ENCODE measurements at places on chromosomes 7 and 10.

DNA sequence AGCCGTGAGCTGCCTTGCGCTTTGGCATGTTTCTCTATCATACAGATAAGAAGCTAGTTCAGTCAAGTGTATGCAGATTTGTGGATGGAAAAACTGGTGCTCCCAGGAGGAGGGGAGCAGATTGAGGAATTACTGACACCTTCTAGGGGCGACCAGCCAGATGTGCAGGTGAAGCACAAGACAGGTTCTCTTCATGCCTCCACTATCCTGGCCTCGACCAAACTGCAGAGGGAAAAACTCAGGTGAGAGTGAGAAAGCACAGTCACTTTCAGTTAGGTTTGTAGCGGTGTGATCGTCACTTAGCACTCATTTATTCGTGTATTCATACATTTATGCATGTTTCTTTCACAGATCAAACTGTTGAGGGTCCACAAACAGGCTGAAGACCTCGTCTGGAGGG lies 600 bp upstream of the DBNL start:
- DNase-seq: no peak

GRCh38 chr10:80535671-80536360 lies 1.9 kb upstream of the SH2D4B start:
- DNase-seq: peak; percentile 81

DNA sequence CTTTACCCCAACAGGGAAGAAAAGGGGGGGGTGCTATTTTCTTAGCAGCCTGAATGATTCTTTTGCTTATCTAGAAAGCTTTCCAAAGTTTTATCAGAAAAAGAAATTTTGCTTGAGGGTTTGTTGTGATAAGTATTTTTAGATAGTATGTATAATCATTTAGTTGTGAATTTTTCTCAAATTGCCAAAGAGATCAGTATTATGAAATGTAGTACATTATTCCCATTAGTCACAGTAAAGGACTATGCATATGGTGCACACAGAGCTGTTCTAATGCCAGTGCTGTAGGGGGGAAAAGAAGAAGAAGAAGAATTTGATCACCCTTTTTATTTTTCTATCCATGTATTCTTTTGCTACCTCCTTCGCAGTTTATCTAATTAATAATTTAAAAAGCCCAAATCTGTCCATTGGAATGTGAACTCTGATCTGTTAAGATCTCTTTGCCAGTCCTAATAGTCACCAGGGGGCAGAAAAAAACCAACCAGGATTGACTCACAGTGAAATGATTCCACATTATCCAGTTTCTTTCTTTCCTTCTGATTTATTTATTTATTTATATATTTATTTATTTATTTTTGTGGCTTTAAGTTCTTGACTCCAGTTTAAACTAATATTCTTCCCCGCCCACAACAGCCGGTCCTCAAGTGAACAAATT lies 4.7 kb downstream of the RBM20 start:
- no peak for DNase-seq

DNA sequence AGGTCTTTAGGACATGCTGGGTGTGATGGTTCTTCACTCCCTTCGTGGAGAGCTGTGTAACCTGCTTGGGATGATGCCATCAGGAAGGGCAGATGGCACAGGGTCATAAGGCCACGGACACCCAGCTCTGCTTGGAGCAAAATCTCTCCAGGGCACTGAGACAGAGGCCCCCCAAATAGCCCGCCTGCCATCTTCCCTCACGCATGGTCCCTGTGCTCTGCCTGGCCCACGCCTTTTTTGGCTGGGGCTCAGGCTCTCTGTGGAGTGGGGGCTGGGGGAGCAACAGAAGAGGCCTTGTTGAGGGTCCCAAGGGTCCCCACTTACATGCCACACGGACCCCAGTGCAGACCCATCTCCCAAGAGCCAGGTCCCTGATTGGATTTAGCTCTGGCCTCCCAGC lies 93.3 kb upstream of the RET start:
- DNase-seq: no peak

DNA sequence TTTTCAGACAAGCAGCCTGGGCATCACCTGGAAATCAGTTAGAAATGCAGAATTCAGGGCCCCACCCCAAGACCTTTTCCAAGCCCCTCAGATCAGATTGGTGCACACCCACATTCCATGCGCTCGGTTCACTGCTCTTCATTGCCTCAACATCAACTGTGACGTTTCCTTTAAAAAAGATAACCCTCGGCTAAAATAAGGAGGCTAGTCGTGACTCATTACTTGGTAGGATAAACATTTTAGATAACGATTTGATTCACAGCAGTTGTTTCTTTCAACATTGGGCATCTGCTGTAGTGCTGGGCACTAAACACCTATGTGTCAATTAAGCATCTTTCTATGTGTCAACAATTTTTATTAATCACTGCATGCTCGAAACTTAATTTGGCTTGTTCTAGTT lies 191.1 kb upstream of the LRGUK start:
- no peak for DNase-seq

- DNase-seq: no peak
These were observed 255.5 kb downstream of the MAD1L1 start for GRCh38 chr7:1977059-1977875.

- DNase-seq: no peak
These were observed 13.8 kb upstream of the AKR1B1 start for GRCh38 chr7:134472572-134473244.

- no peak for DNase-seq
These were observed 93.2 kb downstream of the CFTR start for GRCh38 chr7:117572856-117573620.

DNA sequence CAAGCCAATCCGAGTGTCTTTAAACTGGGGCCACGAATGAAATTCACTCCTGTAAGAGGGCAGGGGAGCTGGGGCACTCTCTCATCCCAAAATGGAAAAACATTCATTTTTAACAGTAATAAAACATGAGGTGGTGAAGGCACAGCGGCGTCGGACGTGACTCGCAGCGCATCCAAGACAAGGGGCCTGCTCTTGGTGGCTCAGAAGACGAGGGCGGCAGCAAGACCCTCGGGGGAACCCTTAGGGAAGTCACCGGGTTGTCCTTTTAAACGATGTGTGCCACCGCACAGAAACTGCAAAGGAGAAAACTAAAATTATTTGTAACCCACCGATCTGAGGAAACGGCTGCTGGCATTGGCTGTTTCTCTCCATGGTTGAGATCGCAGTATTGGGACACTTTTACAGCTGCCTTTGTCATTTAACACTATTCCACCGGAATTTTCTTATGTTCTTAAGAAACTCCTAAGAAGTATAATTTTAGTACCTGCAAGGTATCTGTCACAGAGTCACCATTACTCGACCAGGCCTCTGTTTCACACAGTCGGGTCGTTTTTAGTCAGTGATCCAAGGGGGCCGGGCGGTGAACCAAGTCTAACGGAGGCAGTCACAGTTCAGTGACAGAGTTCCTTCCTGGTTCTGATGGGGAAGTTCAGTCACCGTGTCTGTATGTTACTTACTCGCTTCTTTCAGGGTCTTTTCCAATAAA lies 159.3 kb downstream of the PTPRN2 start:
- no peak for DNase-seq

GRCh38 chr7:18995270-18995671 lies 122.2 kb downstream of the TWIST1 start:
- DNase-seq: no peak

DNA sequence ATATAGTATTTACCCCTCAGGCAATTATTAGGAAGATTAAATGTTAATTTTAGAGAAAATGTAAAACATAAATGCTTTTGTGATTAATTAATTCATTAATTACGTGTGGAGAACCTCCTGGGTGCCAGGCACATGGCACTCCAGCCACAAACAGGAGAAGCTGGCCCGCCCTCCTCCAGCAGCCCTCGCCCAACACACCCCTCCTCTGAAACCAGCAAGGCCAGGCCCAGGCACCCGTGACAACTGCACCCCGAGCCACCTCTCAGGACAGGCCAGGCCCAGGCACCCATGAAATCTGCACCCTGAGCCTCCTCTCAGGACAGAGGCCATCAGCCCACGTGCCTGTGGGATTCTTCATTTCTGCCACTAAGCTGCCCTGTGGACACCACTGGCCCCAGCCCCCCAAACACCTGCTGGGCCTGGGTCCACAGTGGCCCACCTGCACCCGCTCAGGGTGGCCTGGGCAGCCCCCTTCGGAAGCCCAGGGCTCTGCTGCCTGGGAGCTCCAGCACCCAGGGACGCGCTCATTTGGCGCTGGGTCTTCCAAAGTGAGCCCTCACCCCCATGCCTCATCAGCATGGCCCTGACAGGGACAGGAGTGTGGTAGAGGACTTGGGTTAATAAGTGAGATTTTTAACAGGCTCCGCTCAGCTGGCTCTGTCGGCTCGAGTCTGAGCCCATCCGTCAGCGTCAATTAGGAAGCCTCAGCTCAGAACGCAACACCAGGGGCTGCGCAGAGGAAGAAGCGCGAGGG lies 482.1 kb downstream of the DNAJB6 start:
- DNase-seq: no peak

DNA sequence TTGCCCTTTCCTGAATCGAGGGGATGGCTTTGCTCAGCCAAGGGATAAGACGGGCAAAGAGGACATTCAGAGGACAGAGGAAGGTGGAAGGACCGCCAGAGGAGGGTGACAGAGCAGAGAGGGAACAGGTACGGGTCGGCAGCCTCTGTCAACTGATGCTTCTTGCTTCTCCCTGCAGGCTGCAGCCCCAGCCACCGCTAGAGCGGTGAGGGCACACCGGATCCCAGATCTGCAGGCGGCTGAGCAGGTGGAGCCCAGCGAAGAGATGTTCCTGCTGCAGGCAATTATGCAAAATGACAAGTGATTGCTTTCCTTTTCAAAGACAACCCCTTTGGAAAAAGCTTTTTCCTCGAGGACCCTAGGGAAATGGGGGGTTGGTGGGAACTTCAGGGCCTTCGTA lies 181.9 kb upstream of the ANKRD30A start:
- no peak for DNase-seq

DNA sequence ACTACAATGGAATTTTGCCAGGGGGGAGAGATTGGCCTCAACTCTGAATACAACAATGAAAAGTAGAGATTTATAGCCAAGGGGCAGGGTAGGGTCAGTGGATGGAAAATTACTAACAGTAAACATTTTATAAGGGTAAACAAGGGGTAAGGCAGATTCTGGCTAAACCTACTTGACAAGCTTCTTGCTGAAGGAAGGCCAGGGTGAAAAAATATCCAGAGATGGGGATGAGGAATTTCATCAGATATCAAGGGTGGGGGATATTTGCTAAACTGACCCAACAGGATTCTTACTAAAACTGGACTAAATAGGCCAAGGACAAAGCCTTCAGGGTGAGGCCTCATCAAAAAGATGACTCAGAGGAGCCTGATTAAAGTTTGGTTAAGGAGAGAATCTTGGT lies 156.3 kb downstream of the RTKN2 start:
- no peak for DNase-seq

DNA sequence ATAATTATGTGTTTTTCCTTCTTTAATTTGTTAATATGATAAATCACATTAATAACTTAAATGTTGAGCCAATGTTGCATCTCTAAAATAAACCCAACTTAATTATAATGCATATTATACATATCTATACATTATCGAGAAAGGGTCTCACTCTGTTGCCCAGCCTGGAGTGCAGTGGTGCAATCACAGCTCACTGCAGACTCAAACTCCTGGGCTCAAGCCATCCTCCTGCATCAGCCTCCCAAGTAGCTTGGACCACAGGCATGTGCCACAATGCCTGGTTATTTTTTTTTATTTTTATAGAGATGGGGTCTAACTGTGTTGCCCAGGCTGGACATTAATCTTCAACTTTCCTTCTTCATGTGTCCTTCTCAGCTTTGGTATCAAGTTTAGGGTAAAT lies 98.9 kb downstream of the INHBA start:
- DNase-seq: no peak

GRCh38 chr7:30285536-30286284 lies 1.3 kb downstream of the ZNRF2 start:
- DNase-seq: peak; percentile 64

- DNase-seq: no peak
These were observed 62.3 kb downstream of the DNAH11 start for GRCh38 chr7:21605008-21605585.

DNA sequence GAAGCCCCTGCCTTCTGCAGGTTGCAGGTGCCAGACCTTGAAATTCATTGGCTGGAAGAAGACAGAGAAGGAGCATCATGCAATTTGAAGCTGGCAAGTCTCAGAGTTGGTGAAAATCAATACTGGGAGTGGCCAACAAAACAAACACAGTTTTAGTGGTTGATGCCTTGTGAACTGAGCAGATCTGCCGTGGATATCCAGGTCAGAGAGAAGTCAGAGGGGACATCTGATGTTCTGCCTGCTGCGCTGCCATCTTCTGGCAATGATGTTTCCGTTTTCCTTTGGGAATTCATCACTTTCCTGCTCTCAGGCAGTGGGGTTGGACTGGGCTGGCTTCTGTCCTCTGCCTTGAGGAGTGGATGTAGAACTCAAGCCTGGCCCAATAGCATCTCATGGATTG lies 132.0 kb downstream of the RPS24 start:
- no peak for DNase-seq

DNA sequence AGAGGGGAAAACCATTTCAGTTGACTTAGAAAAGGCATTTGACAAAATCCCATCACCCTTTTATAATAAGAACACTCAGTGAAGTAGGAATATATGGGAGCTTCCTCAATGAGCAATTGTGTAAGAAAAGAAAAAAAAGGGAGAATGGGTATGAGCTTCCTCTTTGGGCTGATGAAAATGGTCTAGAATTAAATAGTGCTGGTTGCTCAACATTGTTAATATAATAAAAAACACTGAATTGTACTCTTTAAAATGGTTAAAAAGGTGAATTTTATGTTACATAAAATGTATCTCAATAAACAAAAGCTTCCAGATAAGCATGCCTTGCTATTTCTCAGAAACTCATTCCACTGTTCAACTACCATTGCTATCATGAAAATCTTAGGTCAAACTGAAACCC lies 40.6 kb downstream of the LRRC17 start:
- DNase-seq: no peak

GRCh38 chr10:25820874-25821273 lies 113.2 kb upstream of the MYO3A start:
- no peak for DNase-seq

GRCh38 chr10:852386-852785 lies 79.1 kb downstream of the LARP4B start:
- DNase-seq: no peak

- no peak for DNase-seq
These were observed 212.5 kb upstream of the SH2B2 start for GRCh38 chr7:102073931-102074880.

DNA sequence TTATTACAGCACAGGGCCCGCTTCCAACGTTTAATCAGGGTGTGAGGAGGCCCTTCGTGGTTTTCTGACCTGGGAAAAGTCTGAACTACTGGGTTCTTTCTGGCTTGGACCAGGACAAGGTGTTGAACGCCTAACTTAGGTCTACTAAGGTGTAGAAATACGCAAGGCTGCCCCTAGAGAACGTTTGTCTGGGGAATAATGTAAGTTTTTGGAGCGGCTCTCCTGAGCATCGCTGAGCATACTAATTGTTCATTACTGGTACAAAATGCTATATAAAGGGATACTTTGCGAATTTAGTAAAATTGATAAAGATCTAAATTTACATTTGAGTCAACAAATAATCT lies 32.4 kb upstream of the TOMM7 start:
- DNase-seq: no peak

GRCh38 chr10:2891770-2892124 lies 175.6 kb upstream of the PFKP start:
- DNase-seq: no peak

Data from activated CD4-positive, CD25-positive, alpha-beta regulatory T cell treated with anti-CD3 and anti-CD28 coated beads, Interleukin-2, amount 50 U/mL, for 72 hours (primary cell).